Natural killer cell treated with Interleukin-12 subunit alpha and Interleukin-12 subunit beta and Interleukin-15 and Interleukin-18, amount 100 ng/mL, for 72 hours (primary cell): ENCODE measurements at places on chromosomes 6 and 20. TPM values are rescaled to one million over a fixed set of nuclear protein-coding genes. Genes with fewer than 3 reads are reported as not detected.

TNXB gene
- 3.8 TPM for total RNA-seq

OOEP gene
- not detected for total RNA-seq

PAQR8 gene
- total RNA-seq, result 4.4 TPM

CDKAL1 gene
- 43.8 TPM for total RNA-seq

SCUBE3 gene
- 0.14 TPM for total RNA-seq

SAMD3 gene
- total RNA-seq, result 14.6 TPM

SIRPD gene
- not detected for total RNA-seq

BTBD9 gene
- total RNA-seq, result 34.2 TPM

RPS21 gene
- total RNA-seq, result 1,109 TPM
